ENCODE measurements at places on chromosomes 5 and 9.

DNA sequence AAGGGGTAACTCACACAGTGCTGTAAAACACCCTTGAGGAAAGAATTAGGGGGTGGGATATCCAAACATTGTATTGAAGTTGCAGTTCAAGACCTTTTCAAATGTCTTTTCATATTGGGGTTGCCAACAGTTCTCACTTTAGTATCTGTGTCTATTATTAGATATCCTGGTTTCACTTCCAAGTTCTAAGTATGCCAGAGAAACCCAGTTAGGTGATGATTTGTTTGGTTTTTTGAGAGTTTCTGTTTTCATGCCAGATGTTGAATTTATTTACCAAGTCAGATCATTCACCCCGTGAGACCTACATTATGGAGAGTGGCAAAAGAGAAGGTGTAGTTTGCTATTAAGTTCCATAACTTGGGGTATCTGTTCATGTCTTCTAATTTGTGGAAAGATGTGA is 64.5 kb downstream of the C9orf152 start:
- no peak for DNase-seq

- no peak for DNase-seq
Observed at GRCh38 chr5:178667101-178667500, 40.3 kb upstream of the CLK4 start.

DNA sequence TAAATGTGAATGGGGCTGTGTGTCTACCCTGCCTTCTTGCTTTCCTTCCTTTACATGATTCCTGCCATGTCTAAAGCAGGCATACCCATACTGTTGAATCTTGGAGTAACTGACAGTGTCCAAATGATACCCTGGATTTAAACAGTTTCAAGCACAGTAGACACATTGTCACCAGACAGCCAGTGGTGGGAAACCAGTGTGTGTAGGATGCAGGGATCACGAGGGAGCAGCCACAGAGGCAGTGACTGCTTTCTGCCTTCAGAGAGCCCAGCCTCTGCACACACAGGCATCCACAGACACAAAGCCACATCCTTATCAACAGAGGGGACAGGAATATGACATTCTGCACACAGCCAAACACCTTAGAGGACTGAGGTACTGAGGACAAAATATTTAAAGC is 184.2 kb upstream of the TBCA start:
- DNase-seq: no peak

DNA sequence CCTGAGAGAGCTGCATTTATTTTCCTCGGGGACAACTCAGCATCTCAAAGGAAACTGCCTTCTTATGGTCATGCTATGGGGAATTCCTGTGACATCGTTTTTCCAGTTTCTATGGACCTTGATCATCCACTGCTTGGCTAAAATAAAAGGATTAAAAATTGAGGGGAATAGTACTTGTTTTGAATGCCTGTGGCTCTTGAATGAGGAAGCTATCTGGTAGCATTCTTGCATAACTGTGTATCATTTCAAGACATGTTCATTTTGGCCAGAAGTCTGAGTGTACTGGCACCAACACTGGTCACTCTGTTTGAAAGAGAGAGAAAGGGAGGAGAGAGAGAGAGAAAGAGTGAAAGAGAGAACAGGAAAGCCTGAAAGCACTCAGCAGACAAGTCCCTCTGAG is 116.7 kb downstream of the DOCK2 start:
- DNase-seq: no peak

- no peak for DNase-seq
Observed at GRCh38 chr5:446066-446882, 3.3 kb downstream of the EXOC3 start.

GRCh38 chr5:74660140-74660539 is 19.6 kb upstream of the ENC1 start:
- no peak for DNase-seq

GRCh38 chr9:101035098-101035497 is 6.6 kb downstream of the PLPPR1 start:
- DNase-seq: no peak

DNA sequence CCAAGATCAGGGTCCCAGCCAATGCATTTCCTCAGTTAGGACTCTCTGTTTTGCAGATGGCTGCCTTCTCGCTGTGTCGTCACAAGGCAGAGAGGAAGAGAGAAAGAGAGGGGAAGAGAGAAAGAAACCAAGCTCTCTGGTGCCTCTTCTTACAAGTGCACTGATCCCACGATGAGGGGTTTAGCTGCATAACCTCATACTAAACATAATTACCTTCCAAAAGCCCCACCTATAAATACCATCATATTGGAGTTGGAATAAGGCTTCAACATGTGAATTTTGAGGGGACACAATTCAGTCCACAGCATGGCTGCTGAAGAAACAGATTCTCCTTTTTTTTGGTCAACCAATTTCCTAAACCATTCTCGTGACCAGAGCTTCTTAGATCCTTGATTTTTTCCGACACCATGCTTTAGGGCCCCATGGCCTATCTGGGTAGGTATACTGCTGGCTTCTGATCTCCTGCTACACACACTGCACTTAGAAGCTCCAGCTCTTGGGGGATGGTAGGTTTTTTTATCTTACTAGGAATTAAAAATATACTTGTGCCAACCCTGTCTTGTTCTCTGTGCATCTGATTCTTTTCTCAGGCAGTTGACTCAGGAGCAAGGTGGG is 5.1 kb downstream of the CAMK4 start:
- no peak for DNase-seq

- no peak for DNase-seq
Observed at GRCh38 chr9:33241298-33241697, 1.3 kb downstream of the SPINK4 start.

- no peak for DNase-seq
Observed at GRCh38 chr9:127753622-127754021, 18.5 kb upstream of the TOR2A start.

DNA sequence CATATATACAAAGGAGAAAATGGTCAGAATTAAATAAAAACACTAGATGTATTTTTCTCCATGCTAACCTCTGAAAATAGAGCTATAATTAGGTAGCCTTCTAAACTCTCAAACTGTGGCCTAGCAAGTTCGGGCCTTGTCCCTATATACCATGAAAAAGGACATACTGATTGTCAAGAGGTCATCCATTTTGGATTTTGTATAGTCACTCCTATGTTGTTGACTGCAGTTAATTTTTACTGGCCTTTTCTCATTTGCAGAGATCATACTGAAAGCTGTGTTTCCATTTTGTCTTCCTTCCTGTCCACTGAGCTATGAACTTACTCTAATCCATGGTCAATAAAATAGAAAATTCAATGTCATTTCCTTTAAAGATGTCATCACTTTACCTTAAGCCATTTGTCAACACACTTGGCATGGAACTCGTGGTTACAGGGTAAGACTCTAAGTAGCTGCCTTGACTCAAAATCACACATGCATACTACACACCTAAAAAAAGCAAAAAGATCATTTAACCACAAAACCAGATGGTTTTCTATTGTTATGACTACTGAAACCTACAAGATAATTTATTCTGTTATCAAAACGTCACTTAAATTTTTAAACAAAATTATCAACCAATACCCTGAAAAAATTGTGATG is 58.0 kb downstream of the RNF38 start:
- no peak for DNase-seq

Data from activated CD4-positive, alpha-beta T cell treated with anti-CD3 and anti-CD28 coated beads, Interleukin-2, amount 50 U/mL, for 4 hours (primary cell).